ENCODE measurements at places on chromosomes 12 and 14. TPM values are rescaled to one million over a fixed set of nuclear protein-coding genes. Genes with fewer than 3 reads are reported as not detected.

The FGD4 gene
- 0.61 TPM for total RNA-seq

The AQP6 gene
- 0.37 TPM for total RNA-seq

The SDSL gene
- total RNA-seq: 18.5 TPM

The PLA2G1B gene
- not detected for total RNA-seq

The ST8SIA1 gene
- total RNA-seq: not detected

The KRT72 gene
- not detected for total RNA-seq

The SMOC1 gene
- not detected for total RNA-seq

The PTPRR gene
- not detected for total RNA-seq

The SLC10A1 gene
- total RNA-seq: not detected

The ARHGDIB gene
- total RNA-seq: not detected

The CBLN3 gene
- total RNA-seq: 0.25 TPM

The MYO1H gene
- total RNA-seq: not detected

The TMEM119 gene
- total RNA-seq: 0.58 TPM

The GSC gene
- not detected for total RNA-seq

DNA sequence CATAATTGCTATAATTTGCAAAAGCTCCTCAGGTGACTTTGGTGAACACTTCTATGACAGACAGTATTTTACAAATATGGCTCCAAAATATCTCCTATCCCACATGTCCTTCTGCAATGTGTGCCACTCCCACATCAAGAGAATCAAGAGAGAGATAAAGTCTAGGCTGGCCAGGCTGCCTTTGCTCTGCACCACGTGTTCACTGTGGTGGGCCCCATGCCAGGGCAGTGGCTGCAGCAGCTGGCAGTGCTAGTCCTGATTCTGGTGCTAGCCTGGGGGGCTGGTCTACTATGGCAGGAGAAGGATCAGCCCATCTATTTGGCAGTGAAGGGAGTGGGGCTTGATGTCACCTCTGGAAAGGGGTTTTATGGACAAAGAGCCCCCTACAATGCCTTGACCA lies 86.3 kb downstream of the DRAM1 start:
- no peak for DNase-seq

- DNase-seq: no peak
Measured at GRCh38 chr12:10272467-10272866, 35.2 kb upstream of the KLRD1 start.

GRCh38 chr14:99880651-99881420 lies 87.6 kb downstream of the EML1 start:
- no peak for DNase-seq

DNA sequence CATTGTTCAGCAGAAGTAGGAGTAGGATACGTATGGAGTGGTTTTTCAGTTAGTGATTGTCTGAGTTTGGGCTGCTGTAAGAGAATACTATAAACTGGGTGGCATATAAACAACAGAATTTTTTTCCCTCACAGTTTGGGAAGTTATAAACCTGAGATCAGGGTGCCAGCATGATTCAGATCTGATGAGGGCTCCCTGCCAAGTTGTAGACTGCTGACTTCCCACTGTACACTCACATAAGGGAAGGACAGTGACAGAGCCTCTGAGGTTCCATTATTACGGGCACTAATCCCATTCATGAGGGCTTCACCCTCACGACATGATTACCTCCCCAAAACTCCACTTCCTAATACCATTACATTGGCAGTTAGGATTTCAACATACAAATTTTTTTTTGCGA lies 50.7 kb downstream of the ACSM4 start:
- DNase-seq: no peak

GRCh38 chr12:127494961-127495915 lies 771.7 kb upstream of the TMEM132C start:
- DNase-seq: peak; percentile 87

DNA sequence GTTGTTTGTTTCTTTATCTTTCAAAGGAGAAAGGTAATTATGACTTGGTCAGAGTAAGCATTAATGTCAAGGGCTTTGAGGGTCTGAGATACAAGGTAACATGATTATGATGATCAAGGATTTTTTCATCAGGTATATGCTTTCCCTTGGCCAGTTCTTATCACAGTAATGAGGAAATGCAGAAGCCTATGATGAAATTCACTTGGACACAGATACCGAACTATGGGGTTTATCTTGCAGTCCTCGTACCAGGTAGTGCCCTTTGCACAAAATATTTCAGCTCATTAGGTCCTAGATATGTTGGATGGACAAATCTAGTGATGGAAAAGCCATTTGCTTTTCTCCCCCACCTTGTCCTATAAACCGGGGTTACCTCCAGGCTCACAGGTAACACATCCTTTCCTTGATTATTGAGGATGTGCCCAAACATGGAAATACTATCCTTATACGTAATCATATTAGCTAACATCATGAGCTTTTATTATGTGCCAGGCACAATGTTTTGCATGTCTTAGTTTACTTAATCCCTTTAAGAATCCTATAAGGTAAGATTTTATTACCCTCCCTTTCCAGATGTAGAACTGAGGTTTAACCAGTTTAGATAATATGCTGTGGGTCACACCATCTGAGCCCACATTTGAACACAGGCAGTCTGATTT lies 7.0 kb upstream of the RASSF3 start:
- no peak for DNase-seq

DNA sequence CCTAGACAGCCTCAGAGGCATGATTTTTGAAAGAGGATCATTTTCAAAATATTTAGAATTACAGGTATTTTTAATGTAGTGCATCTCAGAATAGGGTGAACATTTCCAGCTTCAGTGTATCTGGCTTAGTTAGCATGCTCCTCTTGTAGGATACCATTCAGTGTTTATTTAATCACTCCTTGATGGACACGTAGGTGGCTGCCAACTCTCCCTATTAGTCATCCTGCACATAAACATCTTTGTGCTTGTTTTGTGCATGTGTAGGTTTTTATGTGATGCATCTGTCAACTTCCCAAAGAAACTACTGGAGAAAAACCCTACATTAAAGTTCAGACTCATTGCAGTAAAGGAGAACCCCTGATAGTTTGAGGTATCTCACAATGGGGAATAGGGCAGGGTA lies 52.5 kb upstream of the RBM19 start:
- DNase-seq: no peak

GRCh38 chr12:1608713-1609119 lies 14.3 kb upstream of the FBXL14 start:
- DNase-seq: no peak

GRCh38 chr12:62787611-62788010 lies 147.3 kb downstream of the PPM1H start:
- DNase-seq: no peak

DNA sequence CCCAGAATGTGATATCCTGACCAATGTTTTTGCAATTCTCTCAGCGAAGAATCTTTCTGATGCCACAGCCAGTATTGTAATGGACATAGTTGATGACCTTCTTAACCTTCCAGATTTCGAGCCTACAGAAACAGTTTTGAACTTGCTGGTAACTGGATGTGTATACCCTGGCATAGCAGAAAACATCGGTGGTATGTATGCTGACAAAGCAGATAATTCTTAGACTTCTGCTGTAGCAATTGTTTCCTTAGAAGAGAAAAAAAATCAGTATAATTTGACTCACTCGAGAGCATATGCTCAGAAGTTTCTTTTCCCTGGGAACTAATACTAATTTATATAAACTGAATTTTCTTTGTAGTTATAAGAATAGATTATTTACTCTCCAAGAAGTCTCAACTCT lies 58.2 kb downstream of the UTP20 start:
- no peak for DNase-seq

DNA sequence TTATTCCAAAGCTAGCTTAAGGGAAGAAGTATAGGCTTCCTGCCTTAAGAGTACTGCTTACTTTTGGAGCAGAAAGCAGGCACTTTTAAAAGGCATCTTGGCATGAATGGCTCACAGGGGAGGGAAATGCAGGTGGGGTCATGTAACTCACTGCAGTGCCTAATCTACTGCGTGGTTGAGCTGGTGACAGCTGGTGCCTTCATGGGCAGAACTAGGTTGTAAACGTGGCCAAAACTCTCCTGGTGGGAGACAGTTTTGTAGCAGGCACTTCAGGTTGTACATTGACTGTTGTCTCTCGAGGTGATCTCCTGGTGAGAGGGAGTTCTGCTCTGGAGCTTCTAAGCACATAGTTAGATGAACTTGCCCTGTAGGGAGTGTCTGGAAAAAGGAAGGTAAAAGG lies 962.5 kb downstream of the DIO2 start:
- DNase-seq: peak; percentile 63

- no peak for DNase-seq
Measured at GRCh38 chr12:117789195-117789912, 179.4 kb downstream of the KSR2 start.

- no peak for DNase-seq
Measured at GRCh38 chr12:132429946-132430643, 59.9 kb upstream of the FBRSL1 start.

- no peak for DNase-seq
Measured at GRCh38 chr12:5022025-5022424, 21.7 kb upstream of the KCNA5 start.

DNA sequence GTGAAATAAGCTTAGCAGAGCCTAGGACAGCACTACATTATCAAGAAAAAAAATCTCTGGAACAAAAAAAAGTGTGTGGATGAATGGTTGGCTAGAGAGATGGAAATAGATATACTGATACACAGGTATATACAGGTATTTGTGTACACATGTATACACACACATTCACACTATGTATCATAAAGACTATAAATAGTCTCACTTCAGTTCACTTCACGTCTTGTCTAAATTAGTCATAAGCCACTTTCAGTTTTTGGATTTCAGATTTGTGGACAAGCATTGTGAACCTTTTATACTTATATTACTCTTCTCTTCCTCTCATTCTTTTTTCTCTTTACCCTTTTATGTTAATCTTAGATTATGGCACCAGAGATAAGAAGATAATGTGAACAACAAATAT lies 41.8 kb upstream of the SLC6A15 start:
- DNase-seq: no peak

GRCh38 chr14:96149131-96149530 lies 55.5 kb upstream of the BDKRB2 start:
- no peak for DNase-seq

DNA sequence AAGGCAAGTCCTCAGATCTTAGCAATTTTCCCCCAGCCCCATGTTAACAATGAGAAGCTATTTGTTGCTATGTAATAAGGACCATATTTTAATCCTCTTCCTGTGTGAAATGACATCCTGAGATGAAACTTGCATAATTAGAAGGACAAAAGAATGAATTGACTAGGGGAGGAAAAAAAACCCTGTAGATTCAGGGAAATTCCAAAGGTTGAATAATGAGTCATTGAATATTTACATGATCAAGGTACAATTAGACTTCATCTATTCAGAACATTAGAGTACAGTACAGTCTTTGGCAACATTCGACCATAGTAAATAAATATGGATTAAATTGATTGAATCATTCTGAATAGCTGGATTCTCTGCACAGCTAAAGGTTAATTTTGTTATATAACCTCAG lies 9.4 kb downstream of the MYBPC1 start:
- no peak for DNase-seq

DNA sequence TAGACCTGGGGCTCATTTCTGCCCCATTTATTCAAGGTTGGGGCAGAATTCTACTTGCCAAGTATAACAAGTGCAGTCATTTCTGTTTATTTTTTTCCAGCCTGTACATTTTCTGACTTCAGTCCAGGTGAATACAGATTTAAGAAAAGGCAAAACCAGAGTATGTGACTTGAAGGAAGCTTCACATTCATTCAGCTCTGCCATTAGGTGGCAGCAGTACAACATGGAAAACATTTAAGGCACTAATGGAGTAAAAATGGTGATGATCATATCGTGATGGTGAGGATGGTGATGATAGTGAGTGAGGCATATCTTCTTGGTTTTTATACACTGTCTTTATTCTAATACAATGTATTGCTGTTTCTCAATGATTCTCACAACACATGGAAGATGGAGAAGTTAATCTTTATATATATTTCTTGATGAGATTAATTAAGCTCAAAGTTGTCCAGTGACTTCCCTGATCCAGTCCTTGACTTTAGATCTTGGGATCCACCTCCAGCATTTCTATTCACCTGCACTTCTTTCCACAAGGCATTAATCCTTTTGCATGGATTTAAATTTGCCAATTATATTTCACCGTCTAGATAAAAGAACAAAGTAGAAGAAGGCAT lies 176.7 kb upstream of the SEL1L start:
- DNase-seq: peak; percentile 36

- DNase-seq: no peak
Measured at GRCh38 chr14:93006567-93007051, 83.7 kb downstream of the CHGA start.

DNA sequence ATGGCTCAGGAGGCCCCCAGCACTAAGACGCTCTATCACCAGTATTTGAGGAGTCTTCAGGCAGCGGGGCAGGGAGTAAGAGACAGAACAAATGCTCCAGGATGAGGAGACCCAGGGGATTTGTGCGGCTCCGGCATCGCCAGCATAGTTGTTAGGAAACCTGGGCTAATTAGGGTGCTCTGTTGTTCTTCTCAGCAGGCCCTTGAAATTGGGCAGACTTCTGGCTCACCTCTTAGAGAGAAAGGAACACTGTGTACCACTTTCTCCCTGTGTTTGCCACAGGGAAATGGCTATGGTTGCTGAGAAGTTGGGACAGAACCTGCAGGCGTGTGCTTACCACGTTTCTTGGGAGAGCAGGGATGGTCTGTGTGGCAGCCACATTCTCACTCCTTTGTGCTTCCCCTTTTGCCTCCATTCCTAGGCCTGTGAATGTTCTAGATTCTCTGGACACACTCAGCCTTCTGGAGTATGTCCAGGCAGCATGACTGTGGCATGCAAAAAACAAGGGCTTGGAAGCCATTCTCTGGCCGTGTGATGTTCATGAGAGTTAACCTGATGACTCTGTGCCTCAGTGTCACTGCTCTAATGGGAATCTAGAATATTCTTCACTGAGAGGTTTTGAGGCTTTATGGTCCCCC lies 109.0 kb downstream of the CHST11 start:
- peak; percentile 49 for DNase-seq

- peak; percentile 78 for DNase-seq
Measured at GRCh38 chr12:13135371-13136178, 32.1 kb upstream of the GSG1 start.

GRCh38 chr12:89162589-89163261 lies 189.6 kb downstream of the DUSP6 start:
- peak; percentile 7 for DNase-seq

- peak; percentile 76 for DNase-seq
Measured at GRCh38 chr14:24013654-24014514, 25.2 kb downstream of the DHRS4L2 start.

GRCh38 chr12:12776261-12776660 lies 9.2 kb upstream of the APOLD1 start:
- no peak for DNase-seq

GRCh38 chr12:1246637-1247036 lies 255.6 kb downstream of the ERC1 start:
- no peak for DNase-seq

- DNase-seq: no peak
Measured at GRCh38 chr12:10088955-10089900, 9.6 kb downstream of the CLEC1A start.

DNA sequence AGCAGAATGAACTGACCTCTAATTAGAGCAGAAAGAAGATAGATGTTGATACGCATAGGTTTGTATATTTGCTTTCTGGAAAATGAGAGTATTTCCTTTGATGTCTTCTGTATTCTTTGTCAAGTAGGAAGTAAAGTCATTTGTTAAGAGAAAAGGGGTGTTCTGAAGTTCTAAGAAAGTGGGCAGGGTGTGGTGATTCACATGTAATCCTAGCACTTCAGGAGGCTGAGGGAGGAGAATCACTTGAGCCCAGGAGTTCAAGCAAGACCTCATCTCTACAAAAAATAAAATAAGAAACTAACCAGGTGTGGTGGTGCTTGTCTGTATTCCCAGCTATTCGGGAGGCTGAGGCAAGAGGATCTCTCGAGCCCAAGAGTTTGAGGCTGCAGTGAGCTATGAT lies 2.8 kb downstream of the RHNO1 start:
- DNase-seq: no peak

GRCh38 chr14:68487805-68488590 lies 304.9 kb downstream of the ZFP36L1 start:
- no peak for DNase-seq

Data from G401 (cell line).